SJSA1 (cell line): ENCODE measurements at places on chromosomes 3 and 15. TPM values are rescaled to one million over a fixed set of nuclear protein-coding genes. Genes with fewer than 3 reads are reported as not detected.

Gene GOLGA8O
- not detected in 2 replicates for total RNA-seq

Gene AHSG
- total RNA-seq: not detected in 2 replicates

Gene SETD5
- 39.6 and 49.3 TPM in 2 replicates for total RNA-seq

Gene HYAL2
- 27.5 and 41.9 TPM in 2 replicates for total RNA-seq

- no peaks in the 10 kb centered on the region for H3K27me3 ChIP-seq
- H3K36me3 ChIP-seq: no peaks in the 10 kb centered on the region
These were observed 13.8 kb upstream of the ADPGK start for GRCh38 chr15:72797338-72797689.

DNA sequence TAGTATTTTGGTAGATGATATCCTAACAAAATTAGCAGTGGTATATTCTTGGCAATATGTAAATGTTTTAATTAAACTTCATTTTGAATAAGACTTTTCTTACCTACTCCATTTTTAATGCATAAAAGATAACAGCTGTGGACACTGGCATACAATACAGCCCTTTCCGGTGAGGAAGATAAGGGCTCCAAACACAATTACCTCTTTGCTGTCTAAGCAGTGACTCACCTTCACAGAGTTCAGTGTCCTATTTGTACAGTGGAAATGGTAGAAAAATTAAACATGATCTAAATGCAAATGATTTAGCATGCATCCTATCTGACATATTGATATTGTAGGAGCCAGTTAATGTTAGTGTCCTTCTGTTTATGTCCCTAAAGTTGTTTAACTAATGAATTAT is 969.4 kb downstream of the PLOD2 start:
- H3K4me1 ChIP-seq: no peaks in the 10 kb centered on the region
- no peaks in the 10 kb centered on the region for H3K27me3 ChIP-seq
- DNase-seq: no peak
- H3K27ac ChIP-seq: no peak overlapping the region
- no peaks in the 10 kb centered on the region for H3K36me3 ChIP-seq

- H3K4me1 ChIP-seq: no peaks in the 10 kb centered on the region
- H3K36me3 ChIP-seq: no peaks in the 10 kb centered on the region
- no peaks in the 10 kb centered on the region for H3K27me3 ChIP-seq
- H3K27ac ChIP-seq: no peak overlapping the region
These were observed 96.7 kb downstream of the NPAP1 start for GRCh38 chr15:24772266-24772665.
